G401 (cell line): ENCODE measurements at places on chromosomes 13 and 19.

- DNase-seq = peak; percentile 55
These were observed 1.7 kb downstream of the ITM2B start for GRCh38 chr13:48234566-48235340.

GRCh38 chr13:39335721-39336120 is 267.3 kb downstream of the LHFPL6 start:
- peak; percentile 48 for DNase-seq

- DNase-seq = no peak
These were observed 20.0 kb upstream of the WDFY2 start for GRCh38 chr13:51564252-51564651.

GRCh38 chr19:12596927-12597548 is 13.6 kb downstream of the ZNF490 start:
- no peak for DNase-seq

DNA sequence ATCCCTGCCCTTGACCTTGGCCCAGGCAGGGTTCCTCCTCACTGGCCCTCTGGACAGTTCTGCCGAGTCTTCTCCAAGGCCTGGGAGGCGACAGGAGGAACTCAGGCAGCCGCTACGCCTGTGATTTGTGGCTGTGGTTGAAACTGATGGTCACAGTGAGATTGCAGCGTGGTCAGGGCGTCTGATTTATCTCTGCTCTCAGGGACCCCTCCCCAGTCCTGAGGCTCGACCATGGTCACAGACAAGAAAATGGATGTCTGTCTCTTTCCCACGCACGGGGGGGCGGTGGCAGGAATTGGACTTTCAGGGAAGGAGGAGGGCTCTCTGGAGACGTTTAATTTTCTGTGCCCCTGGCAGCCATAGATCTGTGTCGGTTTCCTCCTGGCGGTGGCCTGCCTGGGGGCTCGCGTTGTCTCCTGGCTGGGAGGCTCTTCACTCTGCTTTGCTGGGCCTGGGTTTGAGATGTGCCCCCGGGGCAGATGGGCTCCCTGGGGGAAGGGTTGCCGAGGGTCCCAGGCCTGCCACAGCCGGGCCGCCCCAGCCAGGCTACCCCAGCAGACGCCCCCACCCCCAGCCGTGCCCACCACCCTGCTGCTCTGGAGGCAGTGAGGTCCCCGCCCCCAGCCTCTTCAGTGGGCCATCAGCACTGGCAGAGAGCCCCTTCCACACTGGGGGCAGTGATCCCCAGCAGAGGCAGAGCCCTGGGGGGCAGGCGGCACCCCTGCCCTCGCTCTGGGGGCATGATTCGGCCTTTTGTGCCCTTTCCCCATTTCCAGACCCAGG is 167.4 kb downstream of the KDM4B start:
- no peak for DNase-seq

- no peak for DNase-seq
These were observed 10.2 kb downstream of the KRI1 start for GRCh38 chr19:10555610-10555973.

- DNase-seq = no peak
These were observed 15.0 kb upstream of the SLC35E1 start for GRCh38 chr19:16586991-16587832.

DNA sequence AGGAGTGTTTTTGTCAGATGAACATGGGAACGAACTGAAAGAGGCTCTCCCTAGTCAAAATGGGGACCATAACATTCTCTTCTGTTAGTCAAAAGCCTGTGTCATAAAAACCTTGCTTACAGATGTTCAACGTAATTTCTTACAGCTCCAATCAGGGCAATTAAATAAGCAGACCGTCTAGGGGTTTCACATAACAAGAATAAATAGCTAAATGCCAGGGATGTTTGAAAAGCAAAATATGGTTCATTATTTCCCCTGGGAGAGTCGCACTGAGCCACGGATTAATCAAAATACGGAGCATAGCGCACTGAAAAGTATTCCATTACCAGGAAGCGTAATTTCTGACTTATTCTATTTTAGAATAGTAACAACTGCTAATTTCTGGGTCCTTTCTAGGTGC is 63.7 kb upstream of the MRI1 start:
- no peak for DNase-seq

GRCh38 chr13:93356469-93356868 is 129.9 kb downstream of the GPC6 start:
- DNase-seq = no peak

- peak; percentile 93 for DNase-seq
These were observed 115.3 kb downstream of the LRCH1 start for GRCh38 chr13:46668302-46668720.

DNA sequence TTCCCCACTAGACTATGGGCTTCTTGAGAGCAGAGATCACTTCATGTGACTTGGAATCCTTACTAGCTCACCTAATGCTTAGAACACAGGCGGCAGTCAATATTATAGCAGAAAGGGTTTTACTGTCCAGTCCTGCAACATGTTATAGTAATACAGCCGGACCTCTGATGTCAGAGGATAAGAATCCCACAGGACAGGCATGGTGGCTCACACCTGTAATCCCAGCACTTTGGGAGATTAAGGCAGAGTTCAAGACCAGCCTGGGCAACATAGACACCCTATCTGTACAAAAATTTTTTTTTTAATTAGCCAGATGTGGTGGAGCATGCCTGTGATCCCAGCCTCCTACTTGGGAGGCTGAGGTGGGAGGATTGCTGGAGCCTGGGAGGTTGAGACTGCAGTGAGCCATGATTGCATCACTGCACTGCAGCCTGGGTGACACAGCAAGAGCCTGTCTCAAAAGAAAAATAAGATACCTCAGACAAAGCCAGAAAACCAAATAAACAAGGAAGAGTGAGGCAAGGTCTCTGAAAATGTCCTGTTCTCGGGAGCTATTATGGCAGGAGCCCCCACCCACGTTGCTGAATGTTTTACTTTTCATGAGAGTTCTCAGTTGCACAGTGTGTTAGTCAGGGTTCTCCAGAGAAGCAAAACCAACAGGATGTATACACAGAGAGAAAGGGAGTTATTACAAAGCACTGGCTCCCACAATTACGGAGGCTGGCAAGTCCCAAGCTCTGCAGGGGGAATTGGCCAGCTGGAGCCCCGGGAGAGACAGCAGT is 100.8 kb downstream of the UBL3 start:
- no peak for DNase-seq

DNA sequence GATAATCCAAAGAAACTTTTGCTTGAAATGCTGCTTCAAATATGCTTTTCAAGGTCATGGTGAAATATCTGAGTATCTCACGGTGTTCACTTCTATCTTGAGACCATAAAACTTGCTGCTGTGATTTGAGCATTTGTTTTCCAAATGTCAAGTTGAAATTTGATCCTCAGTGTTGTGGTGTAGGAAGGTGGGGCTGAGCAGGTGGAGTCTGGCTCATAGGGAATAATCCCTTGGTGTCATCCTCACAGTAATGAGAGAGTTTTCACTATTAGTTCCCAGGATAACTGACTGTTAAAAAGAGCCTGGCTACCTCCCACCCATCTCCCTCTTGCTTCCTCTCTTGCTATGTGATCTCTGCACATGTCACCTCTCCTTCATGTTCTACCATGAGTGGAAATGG is 858.0 kb upstream of the SLITRK5 start:
- no peak for DNase-seq

- no peak for DNase-seq
These were observed 66.5 kb downstream of the DGKH start for GRCh38 chr13:42114912-42115311.

GRCh38 chr19:32289566-32290210 is 55.7 kb upstream of the ZNF507 start:
- DNase-seq = no peak

DNA sequence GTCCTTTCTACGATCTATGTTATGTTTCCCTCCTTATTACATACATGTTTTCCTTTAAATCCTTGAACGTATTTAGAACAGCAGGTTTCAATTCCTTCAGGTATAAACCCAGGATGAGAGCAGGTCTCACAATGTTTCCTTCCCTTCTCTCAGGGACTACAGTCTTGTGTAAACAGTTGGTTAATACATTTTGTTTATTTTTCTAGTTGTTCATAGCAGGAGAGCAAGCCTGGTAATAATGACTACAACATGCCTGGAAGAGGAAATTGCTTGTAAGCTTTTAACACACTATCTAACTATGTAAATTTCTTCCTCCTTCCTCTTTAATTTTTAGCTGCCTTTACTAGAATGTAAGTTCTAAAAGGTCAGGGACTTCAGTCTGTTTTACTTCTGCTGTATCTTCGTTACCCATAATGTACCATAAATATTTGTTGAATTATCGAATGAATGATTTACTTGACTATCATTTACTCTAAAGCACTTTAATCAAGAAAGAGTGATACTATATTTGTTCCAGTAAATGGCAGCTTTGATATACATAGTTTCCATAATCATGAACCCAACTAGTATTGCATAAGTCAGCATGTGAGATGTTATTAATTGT is 28.9 kb upstream of the TNFRSF19 start:
- DNase-seq = no peak

GRCh38 chr13:110442930-110443621 is 118.4 kb downstream of the RAB20 start:
- no peak for DNase-seq

DNA sequence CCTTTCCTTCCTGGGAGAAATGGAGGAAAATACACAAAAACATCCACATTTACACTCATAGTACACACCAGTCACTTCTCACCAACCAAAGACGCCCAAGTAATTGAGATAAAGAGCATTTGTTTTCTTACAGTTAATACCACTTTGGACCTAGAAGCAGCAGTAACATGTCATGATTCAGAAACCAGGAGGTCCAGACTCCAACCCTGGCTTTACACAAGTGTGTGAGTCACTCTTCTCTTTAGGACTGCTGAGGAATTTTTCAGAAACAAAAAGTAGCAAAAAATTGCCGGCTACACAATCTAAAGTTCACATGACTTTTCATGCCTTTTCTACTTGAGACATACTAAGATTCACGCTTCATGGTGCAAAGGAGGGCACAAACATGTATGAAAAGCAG is 42.1 kb downstream of the TUBGCP3 start:
- no peak for DNase-seq

DNA sequence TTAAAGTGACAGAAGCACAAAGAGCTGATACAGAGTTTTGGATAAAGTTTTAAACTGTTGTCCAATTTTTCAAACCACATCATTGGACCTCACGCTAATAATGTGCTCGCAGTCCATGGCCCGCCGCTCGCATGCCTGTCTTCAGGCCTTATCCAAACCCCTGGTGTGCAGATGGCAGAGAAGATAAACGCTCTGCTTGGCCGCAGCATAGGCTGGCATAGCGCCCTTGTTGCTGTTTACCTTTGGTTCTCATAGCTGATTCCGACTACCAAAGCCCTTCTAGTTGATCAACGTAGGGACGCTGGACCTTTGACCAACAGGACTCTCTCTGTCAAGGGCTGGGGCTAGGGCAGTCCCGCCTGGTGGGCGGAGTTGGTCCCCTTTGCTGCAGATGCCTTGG is 23.5 kb upstream of the QTRT1 start:
- peak; percentile 69 for DNase-seq

DNA sequence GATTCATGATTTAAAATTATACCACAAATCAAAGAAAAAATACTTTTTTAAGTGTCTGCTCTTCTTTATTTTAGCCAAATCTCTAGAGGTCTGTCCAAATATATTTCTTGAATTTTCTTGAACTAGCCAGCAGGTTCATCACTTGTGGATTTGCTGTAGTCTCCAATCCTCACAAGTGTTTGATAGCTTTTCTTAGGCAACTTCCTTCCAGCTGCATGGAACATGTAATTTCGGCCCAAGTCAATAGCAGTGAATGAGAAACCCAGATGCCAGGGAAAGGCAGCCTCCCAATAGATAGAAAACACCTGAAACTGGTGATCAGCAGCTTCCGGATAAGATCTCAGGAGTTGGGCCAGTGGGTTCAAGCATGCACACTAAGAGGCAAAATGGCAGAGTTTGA is 15.6 kb upstream of the RNASEH2B start:
- no peak for DNase-seq

GRCh38 chr19:13029893-13030292 is 34.6 kb downstream of the NFIX start:
- peak; percentile 76 for DNase-seq

DNA sequence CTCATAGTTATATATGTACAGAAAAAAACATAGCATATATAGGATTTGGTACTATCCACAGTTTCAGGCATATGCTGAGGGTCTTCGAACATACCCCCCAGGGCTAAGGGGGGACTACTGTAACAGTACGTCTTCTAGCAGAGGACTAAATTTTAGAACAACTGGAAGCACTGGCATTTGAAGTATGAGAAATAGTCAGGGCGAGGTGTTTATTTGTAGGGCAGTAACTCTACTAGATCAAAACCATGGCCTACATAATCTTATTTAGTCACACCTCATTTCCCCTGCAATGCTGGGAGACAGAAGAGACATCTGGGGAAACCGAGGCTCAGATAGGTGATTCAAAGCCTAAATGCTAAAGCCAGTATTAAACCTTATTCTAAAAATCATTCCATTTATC is 245.6 kb downstream of the DCT start:
- no peak for DNase-seq

DNA sequence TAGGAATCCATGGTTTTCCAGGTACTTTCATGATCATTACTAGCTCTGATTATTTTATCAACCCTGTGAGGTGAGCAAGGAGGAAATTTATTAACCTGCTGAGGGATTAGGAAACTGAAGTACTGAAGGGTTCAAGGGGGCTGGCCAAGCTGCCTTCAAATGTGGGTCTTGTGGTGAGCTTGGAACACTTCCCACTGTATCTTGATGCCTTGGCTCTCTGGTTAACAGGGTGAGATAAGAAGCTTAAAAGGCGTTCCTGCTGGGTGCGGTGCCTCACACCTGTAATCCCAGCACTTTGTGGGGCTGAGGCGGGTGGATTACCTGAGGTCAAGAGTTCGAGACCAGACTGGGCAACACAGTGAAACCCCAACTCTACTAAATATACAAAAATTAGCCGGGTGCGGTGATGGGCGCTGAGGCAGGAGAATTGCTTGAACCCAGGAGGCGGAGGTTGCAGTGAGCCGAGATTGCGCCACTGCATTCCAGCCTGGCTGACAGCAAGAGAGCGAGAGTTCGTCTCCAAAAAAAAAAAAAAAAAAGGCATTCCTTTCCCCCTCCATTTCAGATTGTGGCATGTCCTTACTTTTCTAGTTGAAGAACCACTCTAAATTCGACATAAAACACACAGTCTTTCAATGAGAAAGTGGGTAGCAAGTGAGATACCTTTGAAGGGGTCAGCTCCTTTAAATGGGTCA is 70.2 kb downstream of the KLF2 start:
- DNase-seq = no peak

DNA sequence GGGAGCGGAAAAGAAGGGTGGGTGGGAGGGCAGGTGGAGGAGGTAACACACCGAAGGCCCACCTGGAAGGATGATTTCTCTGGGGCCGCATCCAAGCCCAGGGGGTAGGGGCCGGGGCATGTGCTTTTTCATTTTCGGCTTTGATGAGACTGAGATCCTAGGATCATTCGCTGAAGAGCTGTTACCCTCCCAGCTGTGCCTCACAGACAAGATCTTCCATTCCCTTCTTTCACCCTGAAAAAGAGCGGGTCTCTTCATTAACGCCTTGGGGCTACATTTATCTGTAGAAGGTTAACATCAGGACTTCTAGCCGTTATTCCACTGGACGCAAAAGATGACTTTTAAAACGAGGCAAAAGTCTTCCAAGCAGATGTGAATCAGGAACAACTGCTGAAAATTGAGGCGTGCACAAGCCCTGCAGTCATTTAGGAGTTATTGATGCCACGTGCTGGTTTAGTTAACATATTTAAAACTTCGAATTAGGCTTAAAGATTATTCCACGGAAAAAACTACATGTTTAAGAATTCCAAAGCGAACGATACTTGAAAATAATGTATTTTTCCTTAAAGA is 1.1 kb downstream of the LMO7 start:
- no peak for DNase-seq

- DNase-seq = peak; percentile 17
These were observed 199.7 kb upstream of the TSHZ3 start for GRCh38 chr19:31548941-31549340.
